Uterine smooth muscle cell (primary cell): ENCODE measurements at places on chromosomes 16 and 17. TPM values are rescaled to one million over a fixed set of nuclear protein-coding genes. Genes with fewer than 3 reads are reported as not detected.

The HOXB7 gene
- 1.4 and 1.7 TPM in 2 replicates for total RNA-seq

The TPPP3 gene
- 0.62 and 0.77 TPM in 2 replicates for total RNA-seq

The SULT1A1 gene
- 0.77 and 0.87 TPM in 2 replicates for total RNA-seq

The KRT39 gene
- total RNA-seq: 0.11 TPM in 1 of 2 replicates, not detected in the other

The MT4 gene
- total RNA-seq: not detected in 2 replicates
